ENCODE measurements at places on chromosomes 1 and 21.

- no peak for DNase-seq
Measured at GRCh38 chr1:168907786-168908348, 178.9 kb upstream of the DPT start.

DNA sequence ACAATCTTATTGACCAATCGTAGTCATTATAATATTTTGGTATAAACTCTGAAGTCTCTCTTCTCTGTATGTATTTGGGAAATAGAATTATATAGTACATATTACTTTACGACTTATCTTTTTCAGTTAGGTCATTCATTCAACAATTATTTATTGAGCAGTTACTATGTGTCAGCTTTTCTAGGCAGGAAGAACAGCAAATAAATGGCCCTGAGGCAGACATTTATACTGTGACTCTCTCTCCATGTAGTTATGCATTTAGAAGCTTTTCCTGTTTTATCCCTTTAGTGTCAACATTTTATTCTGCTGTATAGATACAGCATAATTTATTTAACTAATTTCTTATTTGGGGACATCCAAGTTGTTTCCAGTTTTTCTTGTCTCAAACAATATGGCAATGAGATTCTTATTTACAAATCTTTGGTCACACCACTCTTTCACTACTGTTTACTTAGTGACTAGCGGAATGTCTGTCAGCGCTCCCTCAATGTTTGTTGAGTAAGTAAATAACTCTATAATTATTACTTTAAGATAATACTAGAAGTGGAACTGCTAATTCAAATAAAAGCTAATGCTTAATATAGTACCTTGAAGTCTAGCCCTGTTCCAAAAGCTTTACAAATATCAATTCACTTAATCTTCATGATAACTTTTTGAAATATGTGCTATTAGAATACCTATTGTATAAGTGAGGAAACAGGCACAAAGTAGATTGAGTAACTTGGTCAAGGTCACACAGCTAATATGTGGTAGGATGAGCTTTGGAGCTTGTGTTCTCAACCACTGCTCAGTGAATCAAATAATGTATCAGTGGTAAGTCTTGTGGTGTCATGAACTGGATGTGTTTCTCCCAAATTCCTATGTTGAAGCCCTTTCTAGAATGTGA lies 465.6 kb downstream of the SIPA1L2 start:
- DNase-seq = no peak

DNA sequence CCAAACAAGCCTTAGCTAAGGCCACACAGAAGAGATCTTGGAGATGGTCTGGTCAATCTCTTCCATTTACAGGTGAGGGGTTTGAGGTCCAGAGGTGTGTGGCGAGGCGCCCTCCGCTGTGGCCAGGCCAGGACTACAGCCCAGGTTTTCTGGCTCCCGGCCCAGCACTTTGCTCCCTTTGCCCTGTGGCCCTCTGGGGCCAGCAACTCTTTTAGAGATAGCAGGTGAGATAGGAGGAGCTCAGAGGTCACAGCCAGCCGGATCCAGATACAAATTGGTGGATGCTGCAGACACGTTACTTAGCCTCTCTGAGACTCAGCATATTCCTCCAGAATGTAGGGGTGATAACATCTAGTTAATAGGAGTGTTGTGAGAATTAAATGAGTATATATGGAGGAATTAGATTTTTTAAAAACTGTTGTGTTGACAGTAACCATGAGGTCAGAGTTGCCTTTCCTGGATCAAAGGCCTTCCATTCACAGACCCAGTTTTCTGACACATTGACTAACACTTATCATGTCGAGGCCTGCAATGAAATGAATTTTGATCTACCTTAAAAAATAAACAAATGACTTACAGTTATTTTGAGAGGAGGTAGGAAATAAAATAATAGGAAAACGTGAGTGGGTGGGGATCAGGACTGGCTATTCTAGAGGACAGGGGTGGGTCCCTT lies 16.6 kb downstream of the TEX35 start:
- DNase-seq = no peak

- no peak for DNase-seq
Measured at GRCh38 chr1:199931666-199932377, 95.7 kb upstream of the NR5A2 start.

GRCh38 chr1:53014791-53015507 lies 47.1 kb upstream of the PODN start:
- DNase-seq = peak; percentile 71

GRCh38 chr1:161182214-161182613 lies 4.9 kb upstream of the B4GALT3 start:
- peak; percentile 43 for DNase-seq

- DNase-seq = no peak
Measured at GRCh38 chr1:43841321-43842174, 92.1 kb upstream of the ARTN start.

All from stimulated activated CD4-positive, alpha-beta T cell treated with anti-CD3 and anti-CD28 coated beads, Interleukin-4, amount 100 ng/mL, for 4 hours (primary cell).